ENCODE measurements at places on chromosomes 5 and 9.
A peak's percentile ranks its signal among the peaks of the same experiment; 100 is the strongest.

GRCh38 chr9:25716220-25716872 is 38.1 kb upstream of the TUSC1 start:
- DNase-seq, result peak; percentile 65

GRCh38 chr5:87774804-87775203 is 362.1 kb upstream of the CCNH start:
- DNase-seq, result no peak

DNA sequence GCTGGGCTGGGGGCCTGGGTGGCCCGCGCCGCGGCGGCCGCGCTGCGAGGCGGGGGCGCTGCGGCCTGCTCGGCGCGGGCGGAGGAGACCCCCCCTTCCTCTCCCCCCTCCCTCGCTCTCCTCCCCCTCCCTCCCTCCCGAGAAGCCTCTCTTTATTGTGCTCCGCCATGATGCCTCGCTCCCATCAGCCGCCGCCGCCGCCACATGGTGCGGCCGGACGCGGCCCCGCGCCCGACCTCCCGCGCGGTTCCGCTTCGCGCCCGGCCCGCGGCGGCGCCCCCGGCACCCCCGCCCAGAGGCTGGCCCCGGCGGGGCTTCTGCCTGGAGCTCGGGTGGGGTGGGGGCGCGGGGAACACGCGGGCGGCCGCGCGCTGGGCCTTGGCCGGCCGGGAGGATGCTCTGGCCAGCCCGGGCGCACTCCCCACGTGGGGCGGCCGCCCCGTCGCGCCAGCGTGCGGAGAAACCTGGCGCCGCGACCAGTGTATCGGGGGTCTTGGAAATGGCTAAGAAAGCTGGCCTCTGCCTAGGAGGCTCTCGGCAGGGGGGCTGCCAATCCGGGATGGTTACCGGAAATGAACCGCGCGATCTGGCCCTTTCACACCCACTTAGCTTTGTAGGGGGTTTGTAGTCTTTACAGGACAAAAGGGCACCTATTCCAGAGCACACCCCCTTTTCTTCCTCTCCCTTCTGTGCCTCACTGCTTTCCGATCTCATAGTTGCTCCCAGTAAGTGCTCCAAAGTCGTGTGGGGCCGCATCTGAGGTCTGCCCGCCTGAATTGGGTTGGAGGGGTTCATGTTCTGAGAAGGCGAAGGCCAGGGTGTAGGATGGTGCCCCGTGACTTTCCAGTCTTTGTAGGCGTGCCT is 1.0 kb downstream of the SET start:
- peak; percentile 80 for DNase-seq

- no peak for DNase-seq
These were observed 13.0 kb downstream of the SUSD3 start for GRCh38 chr9:93071464-93071863.

DNA sequence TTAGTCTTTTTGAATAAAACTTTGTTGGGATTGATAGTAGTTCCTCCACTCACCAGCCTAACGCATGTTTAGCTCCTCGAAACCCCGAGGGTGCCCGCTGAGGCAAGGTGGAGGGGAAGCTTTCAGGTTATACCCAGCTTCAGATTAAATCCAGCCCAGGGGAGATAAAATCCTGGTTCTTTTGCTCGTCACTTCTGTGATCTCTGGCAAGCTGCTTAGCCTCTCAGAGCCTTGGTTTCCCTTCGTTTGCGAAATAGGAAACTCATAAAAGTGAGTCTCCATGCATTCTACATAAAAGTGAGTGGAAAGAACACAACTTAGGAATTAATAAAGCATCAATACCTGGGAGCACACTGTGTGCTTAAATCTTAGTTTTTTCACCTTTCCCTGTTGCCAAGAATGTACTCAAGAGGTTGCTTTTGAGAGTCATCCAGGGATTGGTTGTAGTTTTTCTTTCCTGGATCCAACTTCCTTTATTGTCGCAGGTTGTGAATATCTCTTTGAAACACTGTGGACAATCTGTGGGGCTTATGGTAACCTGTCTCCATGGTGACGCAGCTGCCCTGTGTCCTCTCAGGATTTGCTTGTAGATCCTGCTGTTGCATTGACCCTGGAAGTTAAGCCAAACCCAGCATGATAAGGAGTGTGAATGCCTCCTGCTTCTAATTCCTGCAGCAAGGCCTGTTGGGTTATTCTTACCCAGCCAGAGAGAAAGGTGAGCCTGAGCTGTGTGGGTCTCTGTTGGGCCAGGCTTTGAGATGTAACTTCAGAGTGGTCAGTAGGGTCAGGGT is 2.0 kb downstream of the GALNT12 start:
- peak; percentile 25 for DNase-seq

- DNase-seq, result no peak
These were observed 173.2 kb upstream of the FBN2 start for GRCh38 chr5:128711216-128711615.

DNA sequence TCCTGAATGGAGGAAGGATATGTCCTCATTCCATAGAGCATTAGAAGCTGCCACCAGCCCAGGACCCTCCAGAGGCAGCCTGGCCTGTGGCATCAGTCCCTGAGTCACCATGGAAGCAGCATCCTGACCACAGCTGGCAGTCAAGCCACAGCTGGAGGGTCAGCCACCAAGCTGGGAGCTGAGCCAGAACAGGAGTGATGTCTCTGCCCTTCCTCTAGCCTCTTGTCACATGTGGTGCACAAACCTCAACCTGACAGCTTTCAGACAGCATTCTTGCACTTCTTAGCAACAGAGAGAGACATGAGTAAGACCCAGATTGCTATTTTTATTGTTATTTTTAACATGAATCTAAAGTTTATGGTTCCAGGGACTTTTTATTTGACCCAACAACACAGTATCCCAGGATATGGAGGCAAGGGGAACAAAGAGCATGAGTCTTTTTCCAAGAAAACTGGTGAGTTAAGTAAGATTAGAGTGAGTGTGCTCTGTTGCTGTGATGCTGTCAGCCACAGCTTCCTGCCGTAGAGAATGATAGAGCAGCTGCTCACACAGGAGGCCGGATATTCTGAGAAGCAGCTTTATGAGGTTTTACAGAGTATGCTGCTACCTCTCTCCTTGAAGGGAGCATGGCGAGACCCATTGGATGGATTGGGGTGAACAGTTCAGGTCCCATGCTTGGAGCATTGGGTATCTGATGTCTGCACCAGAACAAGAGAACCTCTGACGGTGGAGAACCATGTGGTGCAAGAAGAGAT is 13.0 kb upstream of the CYFIP2 start:
- peak; percentile 3 for DNase-seq
